EH (cell line): ENCODE measurements at places on chromosomes 4 and X.

DNA sequence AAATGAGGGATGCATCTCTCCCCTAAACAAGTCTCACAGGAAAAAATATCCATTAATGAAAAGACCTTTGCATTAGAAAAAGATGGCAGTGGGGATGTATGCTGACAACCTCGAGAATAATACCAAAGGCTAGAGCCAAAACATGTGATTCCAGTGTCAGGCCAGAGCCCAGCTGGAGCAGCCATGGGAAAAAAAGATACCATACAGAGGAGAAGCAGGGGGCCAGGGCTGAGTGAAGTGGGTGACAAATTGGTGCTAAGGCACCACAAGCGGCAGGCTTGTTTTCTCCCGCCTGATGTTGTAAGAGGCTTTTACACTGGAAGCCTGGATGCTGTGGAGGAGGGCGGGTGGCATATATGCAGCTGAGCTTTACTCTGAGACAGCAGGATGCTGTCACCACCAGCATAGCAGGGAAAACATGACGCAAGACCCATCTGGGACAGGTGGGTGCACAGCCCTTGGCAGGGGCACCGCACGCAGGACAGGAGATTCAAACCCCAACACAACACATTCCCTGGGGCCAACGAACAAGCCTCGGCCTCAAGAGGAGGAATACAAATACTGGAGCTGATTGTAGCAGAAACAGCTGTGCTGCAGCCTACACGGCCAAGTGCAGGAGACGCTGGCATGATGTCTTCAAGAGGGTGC lies 91.9 kb downstream of the TSPAN5 start:
- DNase-seq: no peak

DNA sequence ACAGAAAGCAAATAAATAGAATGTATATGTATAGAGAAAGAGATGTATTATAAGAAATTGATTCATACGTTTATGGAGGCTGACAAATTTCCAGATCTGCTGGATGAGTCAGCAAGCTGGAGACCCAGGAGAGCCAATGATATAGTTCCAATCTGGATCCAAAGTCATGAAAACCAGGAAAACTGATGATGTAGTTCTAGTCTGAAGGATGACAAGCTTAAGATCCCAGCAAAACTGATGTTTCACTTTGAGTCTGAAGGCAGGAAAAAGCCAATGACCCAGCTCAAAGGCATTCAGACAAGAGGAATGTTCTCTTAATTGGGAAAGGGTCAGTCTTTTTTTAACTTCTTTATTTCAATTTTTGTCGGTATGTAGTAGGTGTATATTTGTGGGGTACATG lies 102.6 kb downstream of the LHFPL1 start:
- no peak for DNase-seq

DNA sequence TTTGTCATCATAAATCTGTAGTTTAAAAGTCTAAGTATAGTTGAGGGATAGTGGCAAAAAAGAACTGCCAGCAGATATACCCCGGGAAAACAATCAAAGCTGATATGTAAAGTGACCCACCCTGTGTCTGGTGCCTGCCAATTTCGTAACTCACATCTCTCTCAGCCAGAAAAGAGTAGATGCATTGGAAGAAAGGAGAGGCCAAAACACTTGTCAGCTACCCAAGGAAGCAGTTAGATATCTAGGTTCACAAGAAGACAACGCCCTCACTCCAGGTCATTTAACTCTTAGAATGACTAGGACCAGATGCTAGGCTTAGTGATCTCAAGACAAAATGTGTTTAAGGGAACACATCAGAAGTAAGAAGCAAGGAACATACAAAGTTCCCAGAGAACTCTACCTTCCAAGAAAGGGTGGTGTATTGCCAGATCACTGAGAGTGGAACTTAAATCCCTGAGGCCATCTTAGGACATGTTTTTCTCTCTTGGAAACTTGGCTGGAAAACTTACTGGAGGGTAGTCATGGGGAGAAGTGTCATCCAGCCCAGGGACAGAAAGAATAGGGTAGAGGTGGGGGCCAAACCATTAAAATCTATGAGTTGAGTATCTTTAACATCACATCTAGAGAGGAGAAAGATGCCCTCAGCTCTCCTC lies 125.9 kb downstream of the SHISA3 start:
- no peak for DNase-seq

DNA sequence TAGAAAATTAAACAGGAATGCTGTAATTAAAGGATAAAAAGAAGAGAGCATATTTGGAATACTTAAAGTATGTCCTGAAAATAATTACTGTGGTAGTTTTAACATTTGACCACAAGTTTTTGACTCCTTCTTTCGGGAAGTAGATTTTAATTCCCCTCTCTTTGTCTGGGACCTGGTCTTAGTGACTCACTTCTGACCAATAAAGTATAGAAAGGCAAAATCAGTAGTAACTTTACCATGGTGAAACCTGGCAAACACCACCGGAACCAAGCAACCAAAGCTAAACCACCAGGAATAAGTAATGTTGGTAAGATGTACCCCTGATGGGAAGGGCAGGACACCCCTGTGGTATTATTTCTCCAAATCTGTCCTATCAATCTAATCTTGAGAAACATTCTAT lies 314.8 kb downstream of the PDHA2 start:
- DNase-seq: no peak
